ENCODE measurements at places on chromosomes 1 and 21. TPM values are rescaled to one million over a fixed set of nuclear protein-coding genes. Genes with fewer than 3 reads are reported as not detected.
A peak's percentile ranks its signal among the peaks of the same experiment; 100 is the strongest.

DNA sequence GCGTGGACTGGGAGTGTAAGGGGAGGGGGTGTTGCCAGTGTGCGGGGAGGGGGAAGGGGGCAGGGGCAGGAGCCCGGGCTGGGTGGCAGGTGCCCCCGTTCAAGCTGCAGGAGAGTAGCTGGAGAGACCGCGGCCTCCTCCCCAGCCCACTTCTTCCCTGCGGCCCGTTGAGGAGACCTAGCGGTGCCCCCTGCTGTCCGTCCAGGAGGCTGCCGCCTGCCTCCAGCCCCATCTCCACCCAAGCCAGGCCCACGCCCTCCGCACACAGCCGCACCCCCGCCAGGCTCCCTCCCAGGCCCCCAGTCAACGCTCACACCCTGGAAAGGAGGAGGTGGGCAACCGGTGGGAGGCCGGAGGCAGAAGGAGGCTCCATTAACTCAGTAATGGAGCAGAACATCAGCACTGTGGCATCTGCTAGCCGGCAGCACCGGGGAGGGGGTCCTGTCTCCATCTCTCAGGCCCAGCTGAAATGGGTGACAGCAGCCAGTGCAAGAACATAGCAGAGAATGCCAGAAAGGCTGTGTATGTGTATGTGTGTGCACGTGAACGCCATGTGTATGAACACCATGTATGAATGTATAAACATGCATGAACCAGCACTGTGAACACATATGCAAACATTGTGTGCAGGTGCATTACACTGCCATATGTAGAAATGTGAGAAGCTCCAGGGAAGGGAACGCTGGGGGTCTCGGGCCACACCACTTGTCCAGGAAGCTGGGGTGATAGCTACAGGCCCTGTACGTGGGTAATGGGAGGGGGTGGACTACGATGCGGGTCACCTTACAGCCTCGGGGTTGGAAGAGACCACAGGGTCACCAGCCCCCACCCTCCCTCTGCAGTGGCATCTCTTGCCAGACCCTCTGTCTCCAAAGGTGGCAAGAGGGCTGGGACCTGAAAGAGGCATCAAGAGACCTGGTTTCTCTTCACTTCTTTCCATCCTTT lies 84.6 kb downstream of the SYT2 start:
- H3K27ac ChIP-seq, result no peak overlapping the region
- peak; percentile 87 for DNase-seq
- H3K36me3 ChIP-seq, result no peaks in the 10 kb centered on the region

GRCh38 chr1:115782571-115783281 lies 14.2 kb upstream of the CASQ2 start:
- no peak overlapping the region for H3K4me3 ChIP-seq
- no peaks in the 10 kb centered on the region for H3K27me3 ChIP-seq
- no peak overlapping the region for H3K27ac ChIP-seq
- no peak for DNase-seq
- no peaks in the 10 kb centered on the region for H3K36me3 ChIP-seq
- H3K4me1 ChIP-seq, result no peaks in the 10 kb centered on the region

DNA sequence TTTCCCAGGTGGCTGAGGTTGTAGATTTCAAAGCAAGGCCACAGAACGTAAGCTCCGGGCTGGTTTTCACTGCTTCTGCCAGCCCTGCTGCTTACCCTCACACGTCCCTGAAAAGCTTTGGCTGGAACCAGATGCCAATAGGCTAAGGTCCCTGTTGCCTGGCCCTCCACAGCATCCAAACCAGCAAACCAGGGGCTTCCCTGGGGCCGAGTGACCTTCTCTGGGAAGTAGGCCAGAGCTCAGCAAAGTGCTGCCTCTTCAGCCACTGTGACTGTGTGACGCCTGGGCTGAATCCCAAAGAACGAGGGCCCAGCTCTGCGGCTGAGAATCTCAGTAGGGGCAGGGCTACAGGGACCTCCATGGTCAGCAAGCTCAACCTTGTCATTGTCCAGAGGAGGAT lies 28.9 kb upstream of the RBM15 start:
- no peak overlapping the region for H3K27ac ChIP-seq
- H3K27me3 ChIP-seq, result no peaks in the 10 kb centered on the region
- peaks cover 5% of the 10 kb centered on the region for H3K4me1 ChIP-seq
- H3K4me3 ChIP-seq, result no peak overlapping the region
- DNase-seq, result no peak
- H3K36me3 ChIP-seq, result no peaks in the 10 kb centered on the region

- no peak overlapping the region for H3K4me3 ChIP-seq
- H3K27ac ChIP-seq, result no peak overlapping the region
- H3K27me3 ChIP-seq, result no peaks in the 10 kb centered on the region
- H3K36me3 ChIP-seq, result no peaks in the 10 kb centered on the region
Measured at GRCh38 chr1:33163621-33164519, 18.0 kb downstream of the TRIM62 start.

DNA sequence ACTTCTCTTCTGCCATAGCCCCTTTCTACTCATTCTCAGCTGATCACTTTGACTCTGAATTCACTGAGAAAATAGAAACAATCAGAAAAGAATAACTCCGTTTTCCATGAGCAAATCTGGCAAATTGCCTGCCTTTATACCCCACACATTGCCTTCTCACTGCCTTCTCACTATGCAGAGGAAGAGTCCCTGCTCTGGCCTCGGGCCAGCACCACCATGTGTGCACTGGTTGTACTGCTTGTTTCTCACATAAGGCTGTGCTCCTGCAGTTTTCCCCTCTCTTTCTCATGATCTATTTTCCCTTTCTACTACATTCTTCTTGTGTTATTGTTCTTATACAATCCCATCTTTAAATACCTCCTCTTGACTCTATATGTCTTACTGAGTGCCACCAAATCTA lies 2.3 kb upstream of the HMGCS2 start:
- no peak overlapping the region for H3K4me3 ChIP-seq
- no peaks in the 10 kb centered on the region for H3K36me3 ChIP-seq
- no peaks in the 10 kb centered on the region for H3K4me1 ChIP-seq
- no peaks in the 10 kb centered on the region for H3K27me3 ChIP-seq
- H3K27ac ChIP-seq, result no peak overlapping the region

GRCh38 chr1:90926971-90927370 lies 94.9 kb downstream of the ZNF644 start:
- no peaks in the 10 kb centered on the region for H3K36me3 ChIP-seq
- H3K4me1 ChIP-seq, result peaks cover 19% of the 10 kb centered on the region
- peak overlapping the region; percentile 43 for H3K4me3 ChIP-seq
- H3K27me3 ChIP-seq, result no peaks in the 10 kb centered on the region
- no peak for DNase-seq

GRCh38 chr1:154199563-154199879 lies 6.6 kb downstream of the CFAP141 start:
- H3K36me3 ChIP-seq, result no peaks in the 10 kb centered on the region
- H3K27me3 ChIP-seq, result no peaks in the 10 kb centered on the region
- H3K27ac ChIP-seq, result no peak overlapping the region

- no peaks in the 10 kb centered on the region for H3K36me3 ChIP-seq
- no peak for DNase-seq
- H3K4me1 ChIP-seq, result no peaks in the 10 kb centered on the region
- H3K4me3 ChIP-seq, result no peak overlapping the region
Measured at GRCh38 chr1:118097622-118098348, 87.2 kb downstream of the SPAG17 start.

GRCh38 chr21:35927262-35927661 lies 133.1 kb downstream of the SETD4 start:
- H3K4me3 ChIP-seq, result no peak overlapping the region
- H3K4me1 ChIP-seq, result no peaks in the 10 kb centered on the region
- H3K36me3 ChIP-seq, result no peaks in the 10 kb centered on the region
- no peak overlapping the region for H3K27ac ChIP-seq
- H3K27me3 ChIP-seq, result no peaks in the 10 kb centered on the region

GRCh38 chr1:240241278-240241677 lies 149.6 kb downstream of the FMN2 start:
- no peaks in the 10 kb centered on the region for H3K27me3 ChIP-seq
- no peak for DNase-seq
- no peak overlapping the region for H3K27ac ChIP-seq
- H3K36me3 ChIP-seq, result no peaks in the 10 kb centered on the region
- no peaks in the 10 kb centered on the region for H3K4me1 ChIP-seq

DNA sequence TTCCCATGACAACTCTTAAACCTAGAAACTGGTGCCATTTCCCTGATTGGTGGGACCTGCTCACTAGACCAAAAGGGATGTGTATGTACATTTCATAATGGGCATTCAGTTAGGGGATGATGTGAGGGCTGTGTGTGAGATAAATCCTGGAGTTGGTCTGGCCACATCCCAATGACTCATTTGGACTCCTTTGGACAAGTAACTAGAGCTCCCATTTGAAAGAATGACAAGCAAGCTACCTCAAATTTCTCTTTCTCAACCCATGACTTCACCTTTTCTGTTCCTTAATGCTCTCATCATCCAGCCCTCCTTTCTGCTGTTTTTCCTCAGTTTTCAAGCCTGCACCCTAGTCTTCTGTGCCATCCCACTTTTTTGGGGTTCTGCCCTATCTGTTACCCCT lies 27.9 kb downstream of the EBNA1BP2 start:
- H3K4me1 ChIP-seq, result no peaks in the 10 kb centered on the region
- no peaks in the 10 kb centered on the region for H3K27me3 ChIP-seq
- no peaks in the 10 kb centered on the region for H3K36me3 ChIP-seq
- no peak overlapping the region for H3K4me3 ChIP-seq

- no peaks in the 10 kb centered on the region for H3K27me3 ChIP-seq
- no peak overlapping the region for H3K27ac ChIP-seq
- DNase-seq, result no peak
- H3K4me3 ChIP-seq, result no peak overlapping the region
- H3K4me1 ChIP-seq, result no peaks in the 10 kb centered on the region
Measured at GRCh38 chr1:77354536-77354935, 72.7 kb downstream of the AK5 start.

DNA sequence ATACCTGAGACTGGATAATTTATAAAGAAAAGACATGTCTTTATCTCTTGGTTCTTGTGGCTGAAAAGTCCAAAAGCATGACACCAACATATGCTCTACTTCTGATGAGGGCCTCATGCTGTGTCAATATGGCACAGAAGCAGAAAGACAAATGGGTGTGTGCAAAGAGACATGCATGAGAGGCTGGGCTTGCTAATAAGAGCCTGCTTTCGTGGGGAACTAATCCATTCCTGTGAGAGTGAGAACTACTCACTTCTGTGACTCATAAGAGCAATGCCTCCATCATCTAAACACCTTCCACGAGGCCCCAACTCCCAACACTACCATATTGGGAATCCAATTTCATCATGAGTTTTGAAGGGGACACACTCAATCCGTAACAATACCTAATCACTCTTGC lies 340.0 kb upstream of the DUSP10 start:
- H3K4me1 ChIP-seq, result no peaks in the 10 kb centered on the region
- no peaks in the 10 kb centered on the region for H3K36me3 ChIP-seq
- DNase-seq, result no peak
- no peak overlapping the region for H3K27ac ChIP-seq

MTARC1 gene
- 16.0 TPM for polyA plus RNA-seq

RGS8 gene
- polyA plus RNA-seq, result 0.16 TPM

SH2D1B gene
- polyA plus RNA-seq, result not detected

MFSD2A gene
- polyA plus RNA-seq, result 25.6 TPM
